ENCODE measurements at places on chromosomes 4 and X.

- no peak for DNase-seq
Measured at GRCh38 chr4:99966692-99967091, 16.6 kb upstream of the H2AZ1 start.

- DNase-seq: no peak
Measured at GRCh38 chrX:112802541-112802940, 38.1 kb downstream of the AMOT start.

DNA sequence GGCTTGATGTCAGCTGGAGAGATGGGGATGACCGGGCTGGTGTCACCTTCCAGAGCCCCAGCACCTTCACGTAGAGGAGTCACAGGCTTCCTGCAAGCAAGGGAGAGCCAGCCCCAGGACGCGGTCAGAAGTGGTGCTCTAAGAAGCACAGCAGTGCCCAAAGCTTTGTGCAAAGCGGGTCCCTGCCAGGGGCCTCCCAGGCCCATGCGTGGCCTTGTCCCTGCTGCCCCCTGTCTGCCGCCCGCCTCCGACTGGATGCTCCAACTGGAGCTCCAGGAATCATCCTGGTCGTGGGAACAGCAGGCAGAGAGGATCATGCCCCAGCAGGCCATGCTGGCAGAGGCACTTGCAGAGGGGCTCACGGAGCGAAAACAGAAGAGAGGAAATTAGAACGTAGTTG, 40.1 kb upstream of the LRPAP1 start:
- no peak for DNase-seq

DNA sequence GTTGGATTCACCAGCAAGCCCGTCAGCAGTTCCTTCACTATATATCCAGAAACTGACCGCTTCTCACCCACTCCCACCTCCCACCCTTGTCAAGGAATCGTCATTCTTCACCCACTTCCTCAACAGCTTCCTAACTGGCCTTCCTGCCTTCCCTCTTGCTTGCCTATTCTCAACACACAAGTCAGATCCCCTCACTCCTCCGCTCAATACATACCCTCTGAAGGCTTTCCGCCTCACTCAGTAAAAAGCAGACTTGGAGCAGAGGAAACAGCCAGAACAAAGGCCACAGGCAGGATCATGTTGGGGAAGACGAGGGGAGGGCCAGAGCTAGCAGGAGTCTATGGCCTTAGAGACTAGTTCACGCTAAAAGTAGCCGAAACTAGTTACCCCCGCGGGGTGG, 23.7 kb downstream of the RWDD4 start:
- DNase-seq: no peak

- DNase-seq: no peak
Measured at GRCh38 chr4:140076307-140076706, 77.7 kb downstream of the MAML3 start.

GRCh38 chr4:4838051-4838935, 21.2 kb upstream of the MSX1 start:
- peak; percentile 19 for DNase-seq

DNA sequence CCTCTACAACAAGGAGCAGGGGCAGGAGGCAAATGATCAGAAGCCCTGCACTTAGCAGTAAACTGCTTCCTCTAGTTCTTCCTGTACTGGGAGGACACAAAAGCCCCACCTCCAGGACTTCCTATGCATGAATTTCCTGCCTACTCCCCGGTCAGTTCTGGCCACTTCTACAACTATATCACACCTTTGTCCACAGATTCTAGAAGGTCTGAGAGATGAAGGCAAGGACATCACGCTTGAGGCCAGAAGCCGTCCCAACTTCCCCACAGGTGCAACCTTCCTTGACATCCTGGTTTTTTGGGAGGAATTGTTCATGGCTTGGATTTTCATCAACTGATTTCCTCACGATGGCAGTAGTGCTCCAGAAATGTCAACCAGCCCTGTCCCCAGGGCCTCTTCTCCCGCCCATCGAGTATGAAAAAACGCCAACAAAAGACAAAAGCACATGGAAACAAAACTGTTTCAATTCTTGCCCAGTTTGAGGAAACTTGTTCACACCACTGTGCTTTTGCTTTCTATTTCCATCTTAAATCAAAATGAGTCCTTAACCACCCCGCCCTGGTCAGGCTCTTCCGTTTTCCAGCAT, 206.5 kb upstream of the STK26 start:
- peak; percentile 48 for DNase-seq

- no peak for DNase-seq
Measured at GRCh38 chr4:184854673-184855072, 28.9 kb upstream of the ACSL1 start.

DNA sequence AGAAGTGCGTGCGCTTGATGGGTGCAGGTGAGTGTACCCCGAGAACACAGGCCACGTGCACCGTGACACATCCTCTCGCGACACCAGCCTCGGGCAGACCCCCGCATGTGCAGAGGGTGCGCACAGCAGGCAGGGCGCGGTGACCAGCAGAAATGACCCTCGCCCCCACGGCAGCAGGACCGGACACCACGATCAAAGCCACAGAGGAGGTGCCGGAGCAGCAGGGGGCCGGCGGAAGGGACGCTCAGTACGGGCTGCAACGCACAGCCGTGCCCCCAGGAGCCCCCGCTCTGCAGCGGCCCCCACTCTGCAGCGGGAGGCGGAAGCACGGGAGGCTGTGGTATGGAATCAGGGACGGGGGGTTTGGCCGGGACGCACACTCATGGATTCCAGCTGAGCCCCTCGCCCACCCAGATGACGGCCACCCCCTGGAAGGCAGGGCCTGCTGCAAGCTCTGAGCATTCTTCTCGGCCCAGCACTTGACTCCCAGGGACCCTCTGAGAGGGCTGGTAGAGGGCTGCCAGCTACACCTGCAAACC, 17.1 kb downstream of the PPP2R3B start:
- no peak for DNase-seq

DNA sequence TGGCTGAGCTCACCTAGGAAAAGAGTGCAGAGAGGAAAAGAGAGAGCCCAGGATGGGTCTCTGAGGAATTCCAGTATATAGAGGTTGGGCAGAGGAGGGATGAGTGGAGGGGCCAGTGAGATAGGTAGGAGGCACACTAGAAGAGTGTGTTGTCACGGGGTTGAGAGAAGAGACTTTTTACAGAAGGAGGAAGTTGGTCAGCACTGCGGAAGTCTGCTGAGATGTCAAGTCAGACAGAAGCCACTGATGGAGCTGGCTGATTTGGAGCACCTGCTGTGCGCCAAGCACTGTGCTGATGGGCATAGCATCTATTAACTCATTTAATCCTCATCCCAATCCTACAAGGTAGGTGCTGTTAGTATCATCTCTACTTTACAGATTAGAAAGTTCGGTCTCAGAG, 60.4 kb downstream of the EFNB1 start:
- DNase-seq: no peak

DNA sequence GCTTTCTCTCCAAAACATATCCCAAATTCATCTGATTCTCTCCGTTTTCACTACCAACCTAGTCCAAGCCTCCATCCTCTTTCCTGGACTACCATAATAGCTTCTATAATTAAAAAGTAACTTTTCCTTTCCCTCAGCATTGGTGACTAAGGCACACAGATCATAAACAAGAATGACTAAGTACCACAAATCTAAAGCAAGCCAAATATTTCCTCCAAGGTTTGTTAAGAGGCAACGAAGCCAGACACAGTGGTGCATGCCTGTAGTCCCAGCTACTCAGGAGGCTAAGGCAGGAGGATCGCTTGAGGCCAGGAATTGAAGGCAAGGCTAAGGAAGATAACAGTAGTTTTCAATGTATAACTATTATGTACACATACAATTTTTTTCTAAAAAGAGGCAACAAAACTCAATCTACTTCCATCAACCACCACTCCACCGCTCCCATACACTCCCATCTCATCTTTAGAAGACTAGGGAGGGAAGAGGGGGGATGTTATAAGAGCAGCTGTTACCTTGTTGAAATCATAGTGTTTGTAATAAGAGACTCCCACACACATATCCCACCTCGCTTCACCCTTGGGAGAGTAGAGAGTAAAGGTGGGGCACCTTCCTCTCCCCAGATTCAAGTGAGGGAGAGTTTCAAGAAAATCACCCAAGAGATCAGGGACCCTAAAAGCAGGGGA, 4.2 kb upstream of the JCHAIN start:
- peak; percentile 11 for DNase-seq

DNA sequence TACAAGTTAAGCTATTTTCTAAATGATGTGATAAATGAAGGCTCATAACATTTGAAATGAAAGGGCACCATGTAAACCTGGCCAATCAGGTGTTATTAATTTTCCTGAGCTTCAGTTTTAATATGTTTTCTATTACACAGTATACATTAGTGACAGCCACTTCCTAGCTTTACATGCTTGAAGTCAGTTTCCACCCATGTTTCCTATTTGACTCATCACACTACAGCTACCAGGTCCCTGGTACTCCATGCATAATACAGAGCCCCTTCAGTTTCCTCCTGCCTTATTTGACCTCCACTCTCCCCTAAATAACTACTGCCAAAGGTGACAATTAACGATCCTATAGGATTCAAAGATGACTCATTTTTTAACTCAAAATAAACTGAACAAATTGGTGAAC, 18.3 kb downstream of the ZNF518B start:
- DNase-seq: no peak

DNA sequence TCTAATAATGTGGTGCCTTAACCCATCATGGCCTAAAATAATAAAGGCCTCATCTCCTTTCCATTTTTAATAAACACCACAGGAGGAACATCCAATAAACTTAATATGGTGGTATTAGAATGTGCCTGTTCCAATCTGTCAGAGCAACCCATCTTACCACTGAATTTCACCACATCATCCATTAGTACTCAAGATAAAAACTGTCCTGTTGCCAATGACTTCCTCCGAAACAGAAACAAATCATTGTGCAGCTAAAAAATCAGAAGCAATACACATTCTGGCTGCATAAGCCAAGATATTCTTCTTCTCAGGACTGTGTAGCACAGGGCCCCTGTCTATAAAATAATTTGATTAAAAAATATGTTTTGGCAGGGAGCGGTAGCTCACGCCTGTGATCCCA, 18.5 kb downstream of the TLR10 start:
- DNase-seq: no peak

GRCh38 chr4:148651991-148652390, 209.8 kb upstream of the NR3C2 start:
- no peak for DNase-seq

GRCh38 chr4:14345356-14345775, 656.9 kb upstream of the CPEB2 start:
- peak; percentile 73 for DNase-seq

DNA sequence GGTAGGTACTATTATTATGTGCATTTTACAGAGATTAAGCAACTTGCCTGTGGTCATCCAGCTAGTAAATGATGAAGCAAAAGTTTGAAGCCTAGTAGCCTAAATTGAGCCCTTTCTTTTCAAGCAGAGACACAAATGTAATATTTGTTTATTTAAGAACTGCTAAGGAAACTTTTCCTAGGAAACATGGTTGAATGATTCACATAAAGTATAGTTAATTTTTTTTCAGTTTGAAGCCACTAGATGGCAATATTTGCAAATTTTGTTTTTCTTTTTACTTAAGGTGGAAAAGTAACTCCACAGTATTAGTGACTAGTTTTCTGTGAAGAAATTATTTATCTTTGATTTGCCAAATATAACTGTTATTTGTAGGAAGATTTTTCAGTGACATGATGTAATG, 52.8 kb upstream of the ANKRD17 start:
- DNase-seq: peak; percentile 61

- peak; percentile 92 for DNase-seq
Measured at GRCh38 chr4:10664408-10664807, 20.2 kb downstream of the CLNK start.

DNA sequence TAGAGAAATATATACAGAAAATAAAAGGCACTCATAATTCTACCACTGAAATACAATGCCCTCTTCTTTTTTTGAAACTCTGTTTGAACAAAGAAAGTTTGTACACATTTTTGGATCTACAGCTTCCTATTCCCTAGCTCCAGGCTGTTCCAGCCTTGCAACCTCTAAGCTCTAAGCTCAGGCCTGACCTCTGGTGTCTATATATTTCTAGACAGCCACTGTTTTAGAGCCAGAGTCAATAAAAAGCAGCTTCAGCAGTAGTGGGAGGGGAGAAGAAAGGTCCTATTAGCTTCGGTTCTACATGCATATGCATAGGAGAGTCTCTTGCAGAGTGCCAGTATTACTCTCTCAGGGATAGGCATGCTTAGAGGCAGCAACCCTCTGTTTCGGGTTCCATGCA, 39.7 kb downstream of the CLDN2 start:
- peak; percentile 12 for DNase-seq

- no peak for DNase-seq
Measured at GRCh38 chr4:94208918-94209317, 1.3 kb downstream of the SMARCAD1 start.

GRCh38 chr4:152992027-152992426, 55.9 kb downstream of the FHDC1 start:
- DNase-seq: no peak

- DNase-seq: peak; percentile 7
Measured at GRCh38 chr4:170741856-170742255, 652.1 kb upstream of the AADAT start.

DNA sequence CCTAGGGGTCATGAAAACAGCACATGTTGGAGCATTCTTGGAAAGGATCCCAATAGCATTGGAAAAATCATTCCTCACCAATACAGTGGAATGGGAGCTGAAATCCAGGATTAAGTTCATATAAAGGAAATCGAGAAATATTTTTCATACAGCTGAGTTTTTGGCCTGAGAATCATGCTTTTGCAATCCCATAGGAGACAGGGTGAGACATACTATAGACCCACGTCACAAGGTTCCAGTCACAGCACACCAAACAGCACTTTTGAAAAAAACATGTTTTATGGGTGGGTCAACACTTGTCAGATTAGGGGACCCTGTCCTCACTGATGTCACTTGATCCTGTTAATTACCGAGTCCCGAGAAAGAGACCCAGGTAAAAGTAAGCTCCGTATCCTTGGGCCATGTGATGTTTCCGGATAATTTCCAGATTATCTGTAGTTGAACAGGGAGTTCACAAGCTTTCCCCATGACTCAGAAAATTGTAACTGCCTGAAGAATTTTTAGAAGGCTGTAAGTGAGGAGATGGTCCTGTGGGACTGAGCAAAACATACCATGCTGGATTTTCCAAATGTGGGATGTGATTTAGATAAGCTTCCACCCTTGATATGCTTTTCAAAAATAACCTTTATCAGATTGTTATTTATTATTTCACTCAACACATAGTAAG, 80.9 kb upstream of the TLR3 start:
- DNase-seq: peak; percentile 82

GRCh38 chr4:118356731-118357130, 3.9 kb upstream of the PRSS12 start:
- no peak for DNase-seq

GRCh38 chrX:140709421-140709846, at the start of gene LINC00632:
TSS of gene LINC00632 (plus strand) at chrX:140709759.
- DNase-seq: no peak

- DNase-seq: peak; percentile 76
Measured at GRCh38 chr4:57425610-57426009, 315.4 kb upstream of the IGFBP7 start.

All from fibroblast of skin of back (primary cell).